Chondrocyte (in vitro differentiated cells): ENCODE measurements at places on chromosomes 6 and 20.

DNA sequence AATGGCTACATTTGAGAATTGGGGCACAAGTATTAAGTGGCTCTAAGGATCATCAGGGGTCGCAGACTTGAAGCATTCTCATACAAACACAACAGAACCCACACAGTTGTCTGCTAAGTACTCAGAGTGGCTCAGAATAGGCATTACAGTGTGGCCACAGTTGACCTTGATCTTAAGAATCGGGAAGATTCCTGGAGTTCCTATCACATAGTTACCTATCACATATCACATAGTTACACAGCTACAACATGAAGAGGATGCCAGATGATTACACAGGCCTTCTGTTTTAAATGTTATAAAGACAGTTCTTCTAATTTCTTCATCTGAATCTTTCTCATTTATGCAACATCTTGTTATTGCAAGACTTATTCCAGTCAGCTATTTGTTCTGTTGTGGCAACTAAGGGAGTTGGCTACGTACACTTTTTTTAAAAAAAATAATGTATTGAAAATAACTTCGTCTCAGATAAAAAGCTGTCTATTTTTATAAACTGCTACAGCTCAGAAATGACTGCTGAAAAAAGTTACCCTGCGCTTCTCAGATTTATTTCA, 129.0 kb downstream of the REV3L start:
- DNase-seq, result no peak
- peaks cover 33% of the 10 kb centered on the region for H3K4me1 ChIP-seq
- no peak overlapping the region for H3K27ac ChIP-seq
- H3K4me3 ChIP-seq, result no peak overlapping the region
- peaks cover 21% of the 10 kb centered on the region for H3K36me3 ChIP-seq

GRCh38 chr6:4598384-4598995, 177.7 kb upstream of the CDYL start:
- H3K27ac ChIP-seq, result no peak overlapping the region
- H3K27me3 ChIP-seq, result no peaks in the 10 kb centered on the region
- peaks cover 16% of the 10 kb centered on the region for H3K4me1 ChIP-seq
- no peaks in the 10 kb centered on the region for H3K36me3 ChIP-seq
- no peak for DNase-seq
- no peak overlapping the region for H3K4me3 ChIP-seq

GRCh38 chr6:156783958-156784357, 6.8 kb downstream of the ARID1B start:
- H3K27me3 ChIP-seq, result no peaks in the 10 kb centered on the region
- DNase-seq, result no peak
- H3K4me1 ChIP-seq, result peaks cover 61% of the 10 kb centered on the region
- H3K36me3 ChIP-seq, result no peaks in the 10 kb centered on the region

GRCh38 chr6:13485923-13486562, 1.4 kb downstream of the GFOD1 start:
- H3K36me3 ChIP-seq, result no peaks in the 10 kb centered on the region
- DNase-seq, result no peak
- peaks cover 12% of the 10 kb centered on the region for H3K4me1 ChIP-seq
- no peaks in the 10 kb centered on the region for H3K27me3 ChIP-seq
- peak overlapping the region; percentile 91 for H3K27ac ChIP-seq

GRCh38 chr20:62997417-62998035, 9.2 kb downstream of the BHLHE23 start:
- no peak overlapping the region for H3K27ac ChIP-seq
- no peaks in the 10 kb centered on the region for H3K36me3 ChIP-seq
- H3K4me1 ChIP-seq, result no peaks in the 10 kb centered on the region
- peaks cover 66% of the 10 kb centered on the region for H3K27me3 ChIP-seq

DNA sequence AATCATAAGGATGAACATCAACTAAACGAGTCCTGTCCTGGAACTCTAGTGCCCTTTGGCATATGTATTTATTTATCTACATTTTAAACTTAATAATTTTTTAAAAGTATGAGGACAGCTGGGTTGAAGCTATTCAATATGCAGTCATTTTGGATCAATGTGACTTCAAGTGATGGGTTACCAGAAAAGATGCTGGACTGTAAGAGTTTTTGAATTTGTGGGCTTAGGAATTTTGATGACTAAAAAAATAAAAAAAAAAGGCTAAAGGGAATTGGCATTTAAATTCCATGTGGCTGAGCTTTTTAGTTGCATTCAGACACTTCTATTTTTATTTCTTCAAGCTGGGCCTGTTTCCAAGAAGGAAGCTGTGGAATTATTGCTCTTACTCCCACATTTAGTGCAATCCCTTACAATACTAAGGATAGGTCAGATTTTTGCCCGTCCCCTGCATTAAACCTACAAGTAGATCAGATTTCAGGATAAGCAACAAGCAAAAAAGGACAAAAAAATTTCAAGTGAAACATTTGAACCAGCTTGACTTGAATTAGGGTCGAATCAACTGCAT, 704.2 kb upstream of the CITED2 start:
- peak overlapping the region; percentile 91 for H3K27ac ChIP-seq
- no peaks in the 10 kb centered on the region for H3K27me3 ChIP-seq
- no peak for DNase-seq

- no peaks in the 10 kb centered on the region for H3K36me3 ChIP-seq
- no peaks in the 10 kb centered on the region for H3K27me3 ChIP-seq
- H3K4me3 ChIP-seq, result no peak overlapping the region
Measured at GRCh38 chr6:37875561-37876309, 56.2 kb downstream of the ZFAND3 start.

- no peak overlapping the region for H3K4me3 ChIP-seq
- H3K36me3 ChIP-seq, result no peaks in the 10 kb centered on the region
- peaks cover 45% of the 10 kb centered on the region for H3K27me3 ChIP-seq
- no peak for DNase-seq
- no peak overlapping the region for H3K27ac ChIP-seq
Measured at GRCh38 chr6:169937389-169938261, 186.2 kb downstream of the ERMARD start.

- H3K27ac ChIP-seq, result no peak overlapping the region
- DNase-seq, result no peak
- H3K4me3 ChIP-seq, result no peak overlapping the region
- no peaks in the 10 kb centered on the region for H3K27me3 ChIP-seq
- peaks cover 47% of the 10 kb centered on the region for H3K36me3 ChIP-seq
- no peaks in the 10 kb centered on the region for H3K4me1 ChIP-seq
Measured at GRCh38 chr20:52160049-52160570, 31.5 kb downstream of the ZFP64 start.

GRCh38 chr6:84137051-84137375, 90.4 kb downstream of the CEP162 start:
- no peak overlapping the region for H3K4me3 ChIP-seq
- DNase-seq, result no peak
- H3K4me1 ChIP-seq, result peaks cover 28% of the 10 kb centered on the region
- peak overlapping the region; percentile 77 for H3K27ac ChIP-seq
- peaks cover 12% of the 10 kb centered on the region for H3K36me3 ChIP-seq

GRCh38 chr6:149488815-149489214, 4.0 kb upstream of the ZC3H12D start:
- no peaks in the 10 kb centered on the region for H3K36me3 ChIP-seq
- peaks cover 10% of the 10 kb centered on the region for H3K4me1 ChIP-seq
- no peak overlapping the region for H3K4me3 ChIP-seq
- H3K27me3 ChIP-seq, result no peaks in the 10 kb centered on the region
- no peak overlapping the region for H3K27ac ChIP-seq
- DNase-seq, result no peak

DNA sequence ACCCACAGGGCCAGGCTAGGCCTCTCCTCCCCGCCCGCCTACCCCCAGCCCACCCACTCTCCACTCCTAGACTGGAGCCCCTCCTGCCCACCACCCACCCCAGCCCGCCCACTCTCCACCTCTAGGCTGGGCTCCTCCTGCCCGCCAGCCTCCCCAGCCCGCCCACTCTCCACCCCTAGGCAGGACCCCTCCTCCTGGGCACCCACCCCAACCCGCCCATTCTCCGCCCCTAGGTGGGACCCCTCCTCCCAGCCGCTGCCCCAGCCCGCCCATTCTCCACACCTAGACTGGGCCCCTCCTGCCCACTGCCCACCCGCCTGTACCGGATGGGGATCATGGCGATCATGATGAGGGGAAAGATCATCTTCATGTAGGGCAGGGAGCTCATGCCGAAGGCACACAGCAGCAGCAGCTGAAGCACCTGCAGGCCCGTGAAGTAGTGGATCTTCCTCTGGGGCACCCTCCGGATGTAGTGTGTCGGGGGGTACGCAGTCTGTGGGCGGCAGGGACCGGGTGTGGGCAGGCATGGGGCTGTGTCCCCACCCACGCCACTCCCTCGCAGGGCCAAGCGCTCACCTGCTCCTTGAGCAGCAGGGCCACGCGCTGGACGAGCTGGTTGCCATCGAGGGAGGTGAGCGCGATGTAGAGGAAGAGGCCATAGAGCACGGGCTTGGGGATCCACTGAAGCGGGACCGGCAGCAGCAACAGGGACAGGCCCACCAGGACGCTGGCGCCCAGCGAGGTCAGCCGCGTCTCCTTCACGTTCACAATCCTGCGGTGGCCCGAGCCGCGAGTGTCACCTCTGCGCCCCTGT, 10.8 kb downstream of the SLC4A11 start:
- H3K27me3 ChIP-seq, result no peaks in the 10 kb centered on the region
- peaks cover 13% of the 10 kb centered on the region for H3K4me1 ChIP-seq
- no peaks in the 10 kb centered on the region for H3K36me3 ChIP-seq
- no peak overlapping the region for H3K4me3 ChIP-seq

- DNase-seq, result no peak
- no peaks in the 10 kb centered on the region for H3K27me3 ChIP-seq
- no peak overlapping the region for H3K4me3 ChIP-seq
- peaks cover 71% of the 10 kb centered on the region for H3K4me1 ChIP-seq
- H3K27ac ChIP-seq, result peak overlapping the region; percentile 75
Measured at GRCh38 chr6:111564482-111564945, 41.2 kb downstream of the TRAF3IP2 start.

DNA sequence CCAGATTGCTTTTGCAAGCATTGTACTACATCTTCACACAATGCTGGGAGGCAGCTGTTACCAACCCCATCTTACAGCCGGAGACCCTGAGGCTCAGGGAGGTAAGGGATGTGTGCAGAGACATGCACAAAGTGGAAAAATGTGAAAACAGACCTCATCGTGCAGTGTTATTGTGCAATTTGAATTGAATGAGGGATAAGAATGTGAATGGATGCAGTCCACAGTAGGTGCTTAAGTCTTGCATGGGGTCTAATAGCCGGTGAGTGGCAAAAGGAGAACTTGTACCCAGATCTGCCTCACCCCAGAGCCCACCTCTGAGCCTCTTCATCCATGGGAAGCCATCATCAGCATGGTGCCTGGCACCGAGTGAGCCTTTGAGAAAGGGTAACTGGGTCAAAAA, 42.1 kb downstream of the SLC52A3 start:
- no peak overlapping the region for H3K4me3 ChIP-seq
- H3K36me3 ChIP-seq, result no peaks in the 10 kb centered on the region
- no peak overlapping the region for H3K27ac ChIP-seq
- H3K4me1 ChIP-seq, result peaks cover 3% of the 10 kb centered on the region

DNA sequence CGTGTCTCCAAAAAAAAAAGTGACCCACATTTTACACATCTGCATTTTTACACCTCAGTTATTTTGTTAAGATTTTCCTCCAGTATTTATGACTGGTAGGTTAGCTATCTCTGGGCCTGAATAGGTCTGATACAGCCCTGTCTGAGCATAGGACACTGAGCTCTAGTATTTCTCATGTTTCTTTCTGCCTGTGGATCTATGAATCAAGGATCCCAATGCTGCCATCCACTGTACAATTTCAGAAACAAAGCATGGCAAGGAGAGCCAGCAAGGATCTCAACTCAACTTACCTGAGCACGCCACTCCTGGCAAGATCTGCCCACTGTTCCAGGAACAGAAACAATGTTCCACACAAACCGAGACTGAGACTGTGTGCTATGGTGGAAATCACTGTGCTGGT, 36.4 kb upstream of the ENPP5 start:
- DNase-seq, result no peak
- H3K36me3 ChIP-seq, result no peaks in the 10 kb centered on the region
- H3K27ac ChIP-seq, result no peak overlapping the region

- H3K4me1 ChIP-seq, result no peaks in the 10 kb centered on the region
- H3K27ac ChIP-seq, result peak overlapping the region; percentile 41
- DNase-seq, result no peak
- no peaks in the 10 kb centered on the region for H3K27me3 ChIP-seq
- H3K4me3 ChIP-seq, result no peak overlapping the region
Measured at GRCh38 chr6:152338335-152339125, 298.6 kb downstream of the SYNE1 start.

- H3K27me3 ChIP-seq, result no peaks in the 10 kb centered on the region
- H3K4me1 ChIP-seq, result peaks cover 17% of the 10 kb centered on the region
- no peak for DNase-seq
- no peak overlapping the region for H3K27ac ChIP-seq
- H3K4me3 ChIP-seq, result no peak overlapping the region
Measured at GRCh38 chr6:15575357-15576033, 87.3 kb downstream of the DTNBP1 start.

DNA sequence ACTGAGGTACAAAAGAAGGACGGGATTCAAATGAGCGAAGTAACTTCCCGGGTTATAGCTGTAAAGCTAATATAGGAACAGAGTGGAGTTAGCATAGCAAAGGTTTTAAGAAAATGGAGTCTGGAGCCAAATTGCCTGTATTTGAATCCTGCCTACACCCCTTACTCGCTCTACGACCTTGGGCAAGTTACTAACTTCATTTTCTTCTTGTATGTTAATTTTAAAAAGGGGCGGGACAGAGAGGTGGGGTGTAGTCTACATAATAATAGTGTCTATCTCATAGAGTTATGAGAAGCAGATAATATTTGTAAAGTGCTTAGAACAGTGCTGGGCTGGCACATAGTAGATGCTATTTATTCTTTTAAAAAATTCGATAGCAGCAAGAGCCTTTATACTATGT, 705 bp downstream of the ZSCAN23 start:
- no peak for DNase-seq
- peaks cover 22% of the 10 kb centered on the region for H3K4me1 ChIP-seq
- no peaks in the 10 kb centered on the region for H3K27me3 ChIP-seq
- peaks cover 2% of the 10 kb centered on the region for H3K36me3 ChIP-seq
- H3K4me3 ChIP-seq, result peak overlapping the region; percentile 96
